ENCODE measurements at places on chromosomes 16 and 17.

DNA sequence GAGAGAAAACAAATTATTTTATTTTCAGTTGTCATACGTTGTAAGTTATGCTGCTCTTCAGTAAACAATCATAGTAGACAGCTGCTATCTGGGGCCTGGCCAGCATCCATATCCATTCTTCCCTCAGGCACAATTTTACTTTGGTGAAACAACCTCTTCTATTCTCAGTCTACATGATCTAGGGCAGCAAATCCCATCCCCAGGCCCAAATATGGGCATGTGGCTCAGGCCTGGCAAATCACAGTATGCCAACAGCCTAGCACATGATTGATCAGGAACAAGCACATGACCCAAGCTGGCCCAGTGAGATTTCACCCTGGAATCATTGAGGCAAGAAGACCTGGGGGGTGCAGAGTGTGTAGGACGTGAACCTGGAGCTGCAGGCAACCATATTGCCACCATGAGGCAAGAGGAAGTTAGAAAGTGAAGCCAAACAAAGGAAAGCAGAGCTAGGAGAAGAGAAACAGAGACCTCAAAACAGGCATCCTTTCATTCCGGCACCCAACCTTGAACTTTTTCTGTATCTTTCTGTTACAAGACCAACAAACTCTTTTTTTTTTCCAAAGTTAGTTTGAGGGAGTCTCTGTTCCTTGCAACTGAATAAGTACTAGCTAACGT, 10.3 kb upstream of the ABCC12 start:
- no peak for DNase-seq

GRCh38 chr16:55691771-55692170, 36.0 kb downstream of the SLC6A2 start:
- no peak for DNase-seq

DNA sequence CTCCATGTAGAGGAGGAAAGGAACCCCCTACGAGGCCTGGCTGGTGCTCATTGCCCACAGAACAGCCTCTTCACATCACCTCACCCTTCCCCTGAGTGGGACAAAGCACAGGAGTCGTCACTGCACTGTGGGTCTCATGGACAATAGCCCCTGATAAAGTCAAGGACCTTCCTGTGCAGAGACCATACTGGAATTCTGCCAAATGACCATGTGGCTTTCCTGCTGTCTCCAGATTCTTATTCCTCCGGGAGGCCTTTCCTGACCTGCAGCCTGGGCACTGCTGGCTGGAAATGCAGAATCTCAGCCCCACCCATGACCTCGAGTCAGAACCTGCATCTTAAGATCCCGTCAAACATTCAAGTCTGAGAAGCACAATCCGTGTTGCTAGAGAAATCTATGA, 60.5 kb upstream of the ERN1 start:
- DNase-seq: no peak

- no peak for DNase-seq
Measured at GRCh38 chr16:12319428-12320035, 343.0 kb downstream of the SNX29 start.

GRCh38 chr17:32575852-32576251, 89.1 kb downstream of the CDK5R1 start:
- DNase-seq: no peak

- DNase-seq: no peak
Measured at GRCh38 chr17:43118679-43119615, 6.2 kb downstream of the BRCA1 start.

DNA sequence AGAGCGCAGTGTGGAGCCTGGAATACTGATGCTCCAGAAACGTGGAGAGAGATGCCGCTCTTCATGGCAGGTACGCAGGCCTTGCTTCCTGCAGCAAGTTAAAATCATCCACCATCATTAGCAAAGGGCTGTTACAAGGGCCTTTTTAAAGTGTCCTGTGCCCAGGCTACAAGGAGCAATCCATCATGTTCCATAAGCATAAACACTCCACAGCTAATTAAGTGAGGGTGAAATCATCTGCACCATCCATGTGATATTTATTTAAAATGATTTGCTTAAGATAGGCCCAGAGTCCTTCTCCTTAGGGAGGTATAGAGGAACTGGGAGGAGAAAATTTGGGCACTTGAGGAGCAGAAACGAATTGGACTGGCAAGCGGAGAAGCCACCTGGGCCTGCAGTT, 372.1 kb downstream of the XYLT1 start:
- DNase-seq: no peak

GRCh38 chr17:45338023-45338781, 21.4 kb upstream of the MAP3K14 start:
- no peak for DNase-seq

DNA sequence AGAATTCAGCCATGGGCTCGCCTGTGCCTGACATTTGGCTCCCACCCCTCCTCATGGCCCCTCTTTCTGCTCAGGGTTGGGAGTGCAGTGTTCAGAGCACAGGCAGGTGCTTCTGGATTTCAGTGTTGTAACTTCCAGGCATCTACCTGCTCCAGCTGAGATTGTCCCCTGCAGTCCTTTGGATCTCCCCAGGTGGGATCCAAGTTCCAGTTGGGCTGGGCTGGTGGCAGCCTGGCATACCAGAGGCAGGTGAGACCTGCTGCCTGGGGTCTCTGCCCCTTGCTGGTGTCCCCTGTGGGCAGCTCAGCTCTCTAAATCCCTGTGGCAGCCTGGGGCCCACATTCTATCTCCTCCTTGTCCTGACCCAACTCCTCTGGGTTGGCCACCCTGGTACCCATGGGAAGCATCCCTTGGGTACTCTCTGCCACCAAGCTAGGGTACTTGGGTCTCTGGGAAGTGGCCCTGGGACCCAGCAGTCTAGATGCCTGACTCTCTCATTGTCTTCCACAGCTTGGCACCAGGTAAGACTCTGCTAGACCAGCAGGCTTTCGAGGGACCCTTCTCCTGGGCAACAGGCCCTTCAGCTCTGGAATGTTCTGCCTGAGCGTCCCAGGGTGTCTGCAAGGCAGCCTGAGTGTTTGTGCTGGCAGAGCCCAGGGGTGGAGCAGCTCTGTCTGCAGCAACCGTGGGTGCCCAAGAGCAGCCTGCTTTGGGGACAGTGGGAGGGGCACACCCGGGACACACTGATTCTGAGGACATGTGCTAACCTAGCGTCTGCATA, 42.5 kb downstream of the DNAH17 start:
- no peak for DNase-seq

DNA sequence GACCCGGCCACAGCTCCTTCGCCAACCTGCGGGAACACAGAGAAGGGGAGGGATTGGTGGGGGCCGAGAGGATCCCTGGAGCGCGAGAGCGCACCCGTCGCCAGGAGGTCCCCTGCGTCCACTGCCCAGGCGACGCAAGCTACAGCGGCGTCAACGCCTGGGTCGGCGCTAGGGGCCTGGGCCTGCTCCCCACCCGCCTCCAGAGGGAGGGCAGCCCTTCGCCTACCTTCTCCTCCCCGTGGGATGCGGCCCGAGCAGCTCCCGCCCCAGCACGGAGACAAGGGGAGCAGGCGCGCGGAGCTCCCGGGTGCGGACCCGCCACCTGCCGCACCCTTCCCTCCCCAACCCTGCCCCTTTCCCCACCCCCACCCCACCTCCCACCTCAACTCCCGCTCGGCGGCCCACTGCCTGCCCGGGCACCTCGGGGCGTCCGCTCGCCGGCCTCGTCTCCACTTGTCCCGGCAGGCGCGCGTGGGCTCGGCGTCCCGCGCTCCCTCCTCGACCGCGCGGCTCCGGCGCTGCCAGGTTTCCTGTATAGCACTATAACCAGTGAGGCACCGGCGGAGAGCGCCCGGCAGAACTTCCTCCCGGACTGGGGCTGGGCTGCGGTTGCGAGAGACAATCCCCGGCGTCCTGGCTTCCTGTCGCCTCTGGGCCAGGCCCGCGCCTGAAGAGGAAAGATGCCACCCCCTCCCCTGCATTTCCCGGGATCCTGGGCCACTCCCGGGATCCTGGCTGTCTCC, 119.1 kb upstream of the SMURF2 start:
- no peak for DNase-seq

GRCh38 chr17:58335779-58336455, 7.3 kb upstream of the TSPOAP1 start:
- DNase-seq: no peak

GRCh38 chr17:69607162-69607834, 192.8 kb downstream of the MAP2K6 start:
- DNase-seq: no peak

GRCh38 chr16:8867216-8867931, 1.4 kb downstream of the CARHSP1 start:
- DNase-seq: no peak

DNA sequence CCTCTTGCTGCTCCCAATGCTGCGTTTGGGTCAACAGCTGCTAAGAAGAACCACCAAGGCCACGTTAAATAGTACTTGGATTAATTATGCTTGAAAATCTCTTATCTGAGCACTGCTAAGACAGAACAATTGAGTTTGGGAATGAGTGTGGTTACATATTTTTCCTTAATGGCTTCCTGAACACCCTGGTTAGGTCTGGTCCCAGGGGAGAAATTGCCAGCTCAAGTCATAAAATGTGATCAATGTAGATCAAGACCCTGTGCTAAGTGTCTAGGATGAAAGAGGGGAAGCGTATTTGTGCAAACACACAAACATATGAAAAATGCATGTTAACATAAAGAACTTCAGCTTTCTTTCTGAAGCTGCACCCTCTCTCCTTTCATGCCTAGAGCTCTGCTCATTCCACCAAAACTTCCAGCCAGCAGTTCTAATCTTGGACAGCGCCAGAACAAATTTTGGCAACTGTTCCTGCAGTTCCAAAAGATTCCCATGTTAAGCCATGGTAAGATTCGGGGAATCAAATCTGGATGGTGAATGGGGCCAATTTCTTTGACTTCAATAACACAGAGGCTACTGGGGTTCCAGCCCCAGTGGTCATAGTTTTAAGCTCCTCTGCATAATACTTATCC, 72.0 kb downstream of the ZFHX3 start:
- no peak for DNase-seq

DNA sequence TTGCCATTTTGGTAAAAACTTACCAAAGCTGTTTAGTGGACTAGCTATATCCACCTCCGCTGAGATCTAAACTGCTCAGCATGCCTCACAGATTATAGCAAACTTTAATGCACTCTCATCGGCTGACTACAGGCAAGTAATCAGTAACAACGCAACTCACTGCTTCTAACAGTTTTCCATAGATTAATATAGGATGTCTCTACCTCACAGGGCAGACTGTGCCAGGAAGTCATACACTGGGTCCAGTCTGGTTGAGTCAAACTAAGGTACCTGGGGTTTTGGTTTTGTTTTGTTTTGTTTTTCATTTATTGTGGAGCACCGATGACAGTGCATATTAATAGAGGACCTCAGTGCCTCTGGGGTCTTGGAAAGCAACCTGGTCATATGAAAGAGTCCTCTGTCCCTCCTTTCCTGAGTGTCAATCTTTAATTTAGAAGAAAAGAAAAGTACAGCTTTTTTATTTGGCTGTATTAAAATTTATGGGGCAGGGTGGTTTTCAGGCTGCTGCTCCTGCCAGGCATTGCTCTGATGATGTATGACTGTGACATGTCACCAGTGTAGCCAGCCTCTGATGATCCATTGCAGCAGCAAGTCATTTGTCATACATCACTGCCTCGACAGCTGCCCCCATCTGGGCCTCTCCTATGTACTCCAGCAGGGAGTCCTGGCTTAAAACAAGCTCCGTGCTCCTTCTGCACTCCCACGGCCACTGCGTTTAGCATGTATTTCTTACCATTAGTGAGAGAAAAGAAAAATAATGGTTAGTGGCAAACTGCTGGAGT, 854.1 kb downstream of the KCNJ2 start:
- DNase-seq: no peak

DNA sequence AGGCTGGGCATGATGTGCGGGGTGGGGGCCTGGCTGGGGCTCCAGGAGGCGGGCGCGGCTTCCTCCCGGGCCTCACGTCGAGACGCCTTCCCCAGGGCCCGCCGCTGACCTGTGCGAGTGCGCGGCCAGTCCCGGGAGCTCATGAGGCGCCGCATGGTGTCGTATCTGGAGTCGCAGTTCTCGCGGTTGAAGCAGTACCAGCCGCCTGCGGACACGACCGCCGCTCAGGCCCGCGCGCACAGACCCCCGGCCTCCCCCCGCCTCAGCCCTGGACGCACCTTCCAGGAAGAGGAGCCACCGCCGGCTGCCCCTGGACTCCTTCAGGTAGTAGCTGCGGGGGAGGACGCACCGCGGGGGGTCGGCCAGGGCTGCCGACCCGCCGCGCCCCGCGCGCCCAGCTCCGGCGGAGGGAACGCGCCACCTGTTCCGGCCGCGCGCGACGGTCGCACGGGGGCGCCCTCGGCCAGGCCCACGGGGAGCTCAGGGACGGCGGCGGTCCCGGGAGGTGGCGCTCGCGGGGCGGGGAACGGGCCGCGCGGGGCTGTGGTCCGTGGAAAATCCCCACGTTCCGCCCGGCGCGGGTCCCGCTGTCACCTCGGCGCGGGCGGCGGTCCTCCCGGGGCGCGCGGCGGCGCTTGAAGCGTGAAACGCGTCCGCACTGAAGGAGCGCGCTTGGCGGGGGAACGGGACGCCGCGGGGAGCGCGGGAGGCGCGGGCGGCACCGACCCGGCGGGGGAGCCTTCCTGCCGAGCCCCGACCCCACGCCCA, 1.4 kb downstream of the NOTUM start:
- DNase-seq: no peak

- no peak for DNase-seq
Measured at GRCh38 chr17:2545393-2545792, 33.7 kb upstream of the METTL16 start.

- no peak for DNase-seq
Measured at GRCh38 chr17:21066394-21066793, 23.6 kb upstream of the USP22 start.

DNA sequence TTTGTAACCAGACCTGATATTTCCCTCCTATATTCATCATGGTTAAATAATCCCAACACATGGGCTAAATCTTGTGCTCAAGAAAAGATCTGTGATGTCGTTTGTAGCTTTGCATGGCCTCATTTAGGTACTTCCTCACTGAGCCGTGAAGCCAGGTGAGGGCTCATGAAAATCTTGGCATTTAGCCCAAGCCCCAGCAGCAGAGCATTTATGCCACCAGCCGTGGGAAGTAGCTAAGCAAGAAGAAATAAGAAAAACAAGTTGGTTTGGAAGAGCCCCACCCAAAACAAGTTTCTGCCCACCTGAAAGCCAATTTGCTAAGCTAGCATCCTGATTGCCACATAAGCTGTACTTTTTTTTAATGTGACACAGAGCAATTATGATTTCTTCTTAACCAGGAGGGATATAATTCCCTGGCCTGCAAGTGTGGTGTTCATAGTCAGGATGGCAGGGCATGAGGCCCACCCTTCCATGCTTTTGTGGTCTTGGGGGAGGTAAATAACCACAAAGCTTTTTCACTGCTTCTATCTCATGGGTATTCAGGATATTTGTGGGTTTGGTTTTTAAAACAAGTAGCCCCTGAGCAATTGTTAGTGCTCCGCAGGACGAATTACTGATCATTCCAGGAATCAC, 10.5 kb downstream of the TMIGD1 start:
- no peak for DNase-seq
